ENCODE measurements at places on chromosomes 11 and 22.

DNA sequence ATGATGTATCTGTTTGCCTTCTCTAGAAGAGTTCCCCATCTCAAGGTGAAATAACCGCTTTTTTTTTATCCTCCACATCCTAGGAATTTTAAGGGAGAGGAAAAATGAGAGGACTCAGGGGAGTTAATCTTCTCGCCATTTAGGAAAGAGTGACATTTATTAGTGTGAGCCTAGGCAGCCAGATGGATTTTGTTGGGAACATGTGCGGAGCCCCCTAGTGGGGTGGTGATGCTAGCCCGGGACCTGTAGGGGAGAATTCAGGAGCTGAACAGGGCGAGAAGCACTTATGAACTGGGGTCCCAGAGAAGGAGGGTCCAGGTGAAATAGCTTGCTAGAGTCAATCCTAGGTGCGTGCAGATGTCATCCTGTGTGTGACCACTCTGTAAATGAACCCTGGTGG is 10.7 kb downstream of the IL17RA start:
- DNase-seq = no peak

DNA sequence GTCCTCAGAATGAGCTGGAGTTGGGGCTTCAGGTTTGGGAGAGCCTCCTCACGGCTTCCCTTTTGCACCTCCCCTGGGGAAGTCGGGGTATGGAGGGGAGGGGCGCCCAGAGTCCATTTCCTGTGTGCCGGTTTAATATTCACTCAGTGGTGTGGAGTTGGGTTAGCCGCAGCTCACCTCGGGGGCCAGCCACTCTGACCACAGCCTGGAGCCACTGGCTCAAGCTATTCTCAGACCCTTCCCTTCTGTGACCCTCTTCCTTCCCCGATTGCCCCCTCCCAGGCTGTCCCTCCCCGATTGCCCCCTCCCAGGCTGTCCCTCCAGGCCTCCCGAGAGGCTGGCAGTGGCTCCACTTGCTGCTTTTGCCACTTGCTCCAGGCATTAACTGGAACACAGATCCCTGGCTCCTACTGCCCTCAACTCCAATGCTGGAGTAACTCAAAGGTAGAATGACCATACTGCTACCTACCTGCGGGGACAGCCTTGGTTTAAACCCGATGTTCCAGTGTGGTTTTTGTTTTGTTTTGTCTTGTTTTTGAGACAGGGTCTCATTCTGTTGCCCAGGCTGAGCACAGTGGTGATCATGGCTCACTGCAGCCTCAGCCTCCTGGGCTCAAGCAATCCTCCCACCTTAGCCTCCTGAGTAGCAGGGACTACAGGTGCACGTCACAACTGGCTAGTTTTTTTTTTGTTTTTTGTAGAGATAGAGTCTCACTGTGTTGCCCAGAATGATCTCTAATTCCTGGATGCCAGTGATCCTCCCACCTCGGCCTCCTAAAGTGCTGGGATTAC is 29.3 kb downstream of the RPUSD4 start:
- no peak for DNase-seq

GRCh38 chr11:130121445-130121978 is 38.1 kb upstream of the ST14 start:
- DNase-seq = no peak

DNA sequence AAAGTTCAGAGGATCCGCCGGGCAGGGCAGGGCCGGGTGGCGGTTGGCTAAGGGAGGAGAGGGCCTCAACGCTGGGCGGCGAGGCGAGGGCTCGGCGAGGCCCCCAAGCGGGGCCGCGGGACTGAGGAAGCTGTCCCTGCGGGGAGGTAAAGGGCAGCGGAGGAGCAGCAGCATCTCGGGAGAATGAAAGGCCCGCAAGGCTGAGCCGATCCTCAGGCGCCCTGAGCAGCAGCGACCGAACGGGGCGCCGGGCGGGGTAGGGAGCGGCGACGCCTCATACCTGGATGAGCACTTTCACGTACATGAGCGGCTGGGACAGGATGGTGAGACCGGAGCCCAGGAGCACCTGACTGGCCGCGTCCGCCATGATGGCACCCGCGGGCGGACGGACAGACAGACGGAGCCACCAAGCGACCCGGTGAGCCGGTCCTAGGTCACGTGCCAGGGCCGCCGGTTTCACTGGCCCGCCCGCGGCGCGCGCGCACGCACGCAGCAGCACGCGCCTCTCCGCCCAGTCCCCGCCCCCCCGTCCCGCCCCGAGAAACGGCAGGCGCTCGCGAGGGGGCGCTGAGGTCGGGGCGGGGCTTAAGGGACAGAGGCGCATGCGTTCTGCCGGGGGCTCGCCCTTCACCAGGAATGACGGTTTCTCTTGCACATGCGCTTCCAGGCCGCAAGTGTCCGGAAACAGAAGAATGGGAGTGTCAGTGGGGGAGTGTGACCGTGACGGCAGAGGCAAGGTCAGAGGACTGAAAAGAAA is at the start of gene MTCH2:
Gene MTCH2 (minus strand): TSS at position 461 of the 757 bp plus-strand sequence. CDS start 94 bp downstream, at position 367.
- peak; percentile 96 for DNase-seq

DNA sequence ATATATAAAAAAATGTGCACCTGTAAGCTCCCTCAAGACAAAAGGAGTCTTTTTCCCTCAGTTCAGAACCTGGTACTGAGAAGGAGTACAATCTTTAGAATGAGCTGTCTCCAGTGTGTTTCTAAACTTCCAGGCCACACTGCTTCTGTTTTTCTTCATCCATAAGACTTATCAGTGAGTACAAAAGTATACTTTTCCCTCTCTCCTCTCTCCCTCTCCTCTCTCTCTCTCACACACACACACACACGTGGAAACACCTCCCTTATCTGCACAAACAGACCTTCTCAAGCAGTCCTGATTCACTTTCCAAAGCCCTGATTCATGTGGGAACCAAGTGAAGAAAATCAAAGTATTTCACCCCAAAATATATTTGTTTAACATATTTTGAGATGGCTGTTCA is 220.7 kb upstream of the UBASH3B start:
- no peak for DNase-seq

GRCh38 chr22:49566693-49567092 is 261.0 kb downstream of the BRD1 start:
- DNase-seq = no peak

DNA sequence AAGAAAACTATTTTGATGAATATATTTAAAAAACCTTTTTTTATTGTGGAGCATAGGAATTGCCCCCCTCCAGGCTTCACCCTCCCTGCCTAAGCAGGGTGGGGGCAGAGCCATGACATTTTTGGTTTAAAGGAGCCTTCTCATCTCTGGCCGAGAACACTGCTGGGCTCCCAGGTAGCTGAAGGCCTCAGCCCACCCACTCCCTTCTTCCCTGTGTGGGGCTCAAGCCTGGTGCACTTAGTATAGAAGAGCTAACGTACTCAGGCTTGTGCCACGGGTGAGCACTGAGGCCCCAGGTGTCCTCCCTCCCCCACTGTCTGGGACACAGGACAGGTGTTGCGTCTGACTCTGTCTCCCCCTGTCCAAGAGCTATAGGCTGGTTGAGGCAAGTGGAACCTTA is 2.2 kb upstream of the IL18BP start:
- no peak for DNase-seq

DNA sequence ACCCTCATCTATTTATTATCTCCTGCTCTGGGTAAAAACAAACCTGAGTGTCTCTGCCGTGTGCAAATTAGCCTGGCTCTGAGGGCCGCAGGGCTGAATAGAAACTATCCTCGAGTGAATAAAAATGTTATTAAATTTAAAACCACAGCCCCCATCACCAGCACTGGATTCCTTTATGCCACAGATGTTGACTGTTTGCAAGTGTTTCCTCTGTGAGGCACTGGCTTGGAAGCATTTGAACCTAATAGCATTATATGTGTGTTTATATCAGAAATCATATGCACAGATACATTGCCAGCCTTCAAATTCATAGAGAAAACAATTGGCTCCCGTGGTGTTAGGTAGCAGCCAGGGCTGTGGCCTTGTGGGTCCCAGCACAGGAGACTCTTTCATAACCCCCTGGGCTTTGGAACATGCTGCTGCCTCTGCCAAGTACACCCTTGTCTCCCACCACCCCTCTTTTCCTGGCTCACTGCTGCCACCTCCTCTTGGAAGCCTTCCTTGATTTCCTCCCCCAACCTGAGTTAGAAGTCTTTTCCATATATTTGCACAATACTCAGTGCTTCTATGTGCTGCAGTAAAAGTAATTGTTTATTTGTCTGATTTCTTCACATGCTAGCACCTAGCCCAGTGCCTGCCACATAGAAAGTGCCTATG is 294.4 kb downstream of the DDX10 start:
- no peak for DNase-seq

GRCh38 chr11:26665036-26665435 is 56.8 kb downstream of the SLC5A12 start:
- no peak for DNase-seq

GRCh38 chr11:121595717-121596161 is 143.0 kb upstream of the SORL1-AS1 start:
- no peak for DNase-seq

- no peak for DNase-seq
Measured at GRCh38 chr11:8713760-8714454, 31.3 kb downstream of the RPL27A start.

DNA sequence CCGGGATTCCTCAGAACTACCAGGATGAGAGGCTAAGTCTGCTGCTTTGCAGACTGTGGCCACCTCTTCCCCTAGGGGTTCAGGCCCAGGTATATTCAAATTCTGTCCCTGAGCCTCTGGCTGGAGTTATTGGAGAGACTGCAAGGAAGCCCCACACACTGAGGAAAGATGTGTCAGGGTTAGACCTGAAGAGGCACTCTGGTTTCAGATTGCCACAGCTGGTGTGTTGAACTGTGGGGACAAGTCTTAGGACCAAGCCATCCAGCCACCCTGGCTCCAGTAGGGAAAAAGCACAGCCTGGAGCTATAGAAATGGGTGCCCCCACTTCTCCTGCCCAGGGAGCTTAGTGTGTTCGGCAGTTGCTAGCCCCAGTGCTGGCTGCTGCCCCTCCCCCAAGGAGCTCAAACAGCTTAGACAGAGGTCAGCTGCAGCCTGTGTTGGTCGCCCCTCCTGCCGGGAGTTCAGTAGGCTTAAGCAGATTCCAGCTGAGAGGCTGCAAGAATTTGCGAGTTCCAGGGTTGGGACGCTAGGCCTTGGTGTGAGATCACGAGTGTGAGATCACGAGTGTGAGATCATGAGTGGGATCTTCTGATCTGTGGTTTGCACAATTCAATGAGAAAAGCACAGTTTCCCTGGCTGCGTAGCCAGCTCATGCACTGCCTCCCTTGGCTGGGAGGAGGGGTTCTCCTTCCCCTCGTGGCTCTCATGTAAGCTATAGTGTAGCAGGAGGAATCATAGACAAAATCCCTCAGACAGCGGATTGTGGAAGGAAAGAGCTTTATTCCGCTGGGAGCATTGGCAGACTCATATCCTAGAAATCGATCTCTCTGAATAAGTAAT is 552.1 kb upstream of the CHORDC1 start:
- no peak for DNase-seq

GRCh38 chr11:30594646-30595411 is 8.7 kb upstream of the MPPED2 start:
- DNase-seq = no peak

DNA sequence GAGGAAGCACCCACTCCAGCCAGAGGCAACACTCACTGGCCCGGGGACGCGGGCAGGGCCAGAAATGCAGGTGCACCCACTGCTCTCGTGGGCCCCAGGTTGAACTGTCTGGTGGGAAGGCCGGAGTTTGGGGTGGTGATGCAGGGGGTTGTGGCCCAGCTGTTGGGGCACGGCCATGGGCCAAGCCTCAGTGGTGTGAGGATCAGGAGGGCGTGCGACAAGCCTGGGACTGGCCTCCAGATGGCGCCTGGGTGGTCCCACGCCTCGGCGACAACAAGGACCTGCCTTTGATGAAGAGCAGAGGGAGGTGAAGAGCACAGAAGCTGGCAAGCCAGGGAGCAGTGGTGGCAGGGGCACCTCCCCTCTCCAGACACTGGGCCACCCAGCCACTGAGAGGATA is 240.8 kb downstream of the BRD1 start:
- no peak for DNase-seq

GRCh38 chr22:37943136-37943824 is 10.1 kb downstream of the C22orf23 start:
- DNase-seq = no peak

DNA sequence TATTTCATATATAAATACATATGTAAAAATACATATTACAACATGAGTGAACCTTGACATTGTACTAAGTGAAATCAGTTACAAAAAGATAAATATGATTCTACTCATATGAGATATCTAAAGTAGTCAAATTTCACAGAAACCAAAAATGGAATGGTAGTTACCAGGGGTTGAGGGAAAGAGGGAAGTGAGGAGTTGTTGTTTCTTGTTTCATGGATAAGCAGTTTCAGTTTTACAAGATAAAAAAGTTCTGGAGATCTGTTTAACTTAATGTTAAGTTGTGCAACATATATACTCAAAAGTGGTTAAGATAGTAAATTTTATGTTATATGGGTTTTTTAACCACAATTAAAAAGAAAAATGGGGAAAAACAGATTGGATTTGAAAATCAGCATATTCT is 107.7 kb downstream of the ELP4 start:
- DNase-seq = no peak

DNA sequence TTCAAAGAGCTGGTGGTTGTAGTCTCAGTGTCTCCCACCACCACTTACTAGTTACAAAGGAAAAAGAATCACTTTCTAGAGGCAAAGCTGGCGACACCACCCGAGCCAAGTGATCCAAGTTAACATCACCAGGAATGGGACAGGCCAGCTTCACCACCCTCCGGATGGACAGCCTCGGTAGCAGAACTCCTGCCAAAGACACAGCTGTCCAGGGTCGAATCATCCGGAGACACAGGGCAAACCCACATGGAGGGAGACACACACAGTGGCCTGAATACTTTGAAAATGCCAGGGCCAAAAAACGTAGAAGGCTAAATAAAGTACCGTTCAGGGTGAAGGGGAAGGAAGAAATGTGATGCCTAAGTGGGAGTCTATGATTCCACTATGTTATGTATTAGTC is 33.1 kb downstream of the KCNQ1 start:
- DNase-seq = no peak

DNA sequence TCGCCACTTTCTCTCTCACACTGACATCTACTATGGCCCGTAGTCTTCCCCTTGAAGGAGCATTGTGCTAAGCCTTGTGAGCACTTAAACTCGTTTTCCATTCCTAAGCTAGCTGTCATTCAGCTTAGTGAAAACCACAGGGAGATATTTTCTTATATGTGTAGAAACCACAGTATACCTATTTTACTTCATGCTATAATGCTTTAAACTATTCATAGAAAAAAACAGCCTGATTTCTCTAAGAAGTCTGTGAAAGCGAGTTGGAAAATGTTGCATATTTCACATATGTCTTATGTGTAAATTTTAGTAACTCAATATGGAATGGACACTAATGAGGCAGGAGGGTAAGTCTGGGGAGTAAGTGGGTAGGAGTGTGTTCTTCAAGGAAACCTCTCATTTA is 194.3 kb upstream of the CTSC start:
- no peak for DNase-seq

GRCh38 chr22:24380220-24380904 is 47.0 kb upstream of the ADORA2A start:
- no peak for DNase-seq

All from SHP77 treated with DMSO at 0.1 percent for 48 hours (cell line).